SJSA1 (cell line): ENCODE measurements at places on chromosomes 1 and 21.

- DNase-seq: peak; percentile 43
These were observed at the start of gene ACOT11 for GRCh38 chr1:54547601-54548388. Gene ACOT11 (plus strand): TSS chr1:54548228. CDS start chr1:54548310, 82 bp downstream.

DNA sequence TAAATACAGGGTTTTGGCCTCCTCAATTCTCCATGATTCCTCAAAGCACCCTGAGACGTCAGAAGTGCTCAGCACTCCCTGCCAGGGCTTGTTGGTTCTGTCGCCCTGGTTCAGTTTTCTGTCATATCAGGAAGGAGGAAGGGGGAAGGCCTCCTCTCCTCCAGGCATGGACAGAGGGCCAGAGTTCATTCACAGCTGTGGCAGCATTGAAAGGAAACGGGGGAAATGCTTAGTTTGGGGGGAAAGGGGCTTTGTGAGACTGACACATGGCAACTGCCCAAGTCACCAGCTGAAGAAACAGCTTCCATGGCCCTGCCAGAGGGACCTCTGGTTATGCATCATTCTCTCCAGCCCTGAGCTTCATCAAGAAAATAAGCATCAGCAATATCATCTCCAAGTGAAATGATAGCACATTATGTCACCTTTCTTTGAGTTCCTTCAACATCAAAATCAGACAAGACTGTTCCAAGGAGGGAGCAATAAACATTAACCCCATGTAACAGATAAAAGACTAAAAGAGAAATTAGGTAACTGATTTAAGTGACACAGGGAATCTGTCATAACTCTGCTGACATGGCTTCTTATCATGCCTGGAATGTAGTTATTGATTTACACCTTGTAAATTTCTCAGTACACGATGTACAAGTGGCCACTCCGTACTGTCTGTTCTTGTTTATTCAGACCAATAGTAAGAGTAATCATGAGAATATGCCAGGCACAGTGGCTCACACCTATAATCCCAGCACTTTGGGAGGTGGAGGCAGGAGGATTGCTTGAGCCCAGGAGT is 103.2 kb upstream of the SLC25A33 start:
- no peak for DNase-seq

DNA sequence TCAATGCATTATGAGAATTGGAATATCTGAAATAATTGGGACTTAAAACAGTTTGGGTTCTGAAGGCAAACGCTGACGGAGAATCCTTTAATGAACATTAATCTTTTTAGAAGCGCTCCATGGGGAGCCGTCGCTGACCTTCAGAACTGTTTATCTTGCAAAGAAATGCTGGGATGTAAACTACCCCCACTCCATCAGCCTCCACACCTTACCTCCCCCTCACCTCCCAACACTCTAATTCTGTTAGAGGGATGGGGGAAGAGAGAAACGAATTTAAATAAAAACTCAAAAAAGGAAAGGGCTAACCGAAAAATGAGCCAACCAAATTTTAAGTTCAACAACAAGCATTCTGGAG is 44.1 kb upstream of the DNAJC6 start:
- DNase-seq: no peak

GRCh38 chr1:43279666-43280065 is 5.7 kb downstream of the C1orf210 start:
- DNase-seq: no peak

GRCh38 chr1:3312898-3313575 is 141.4 kb upstream of the ARHGEF16 start:
- peak; percentile 99 for DNase-seq

DNA sequence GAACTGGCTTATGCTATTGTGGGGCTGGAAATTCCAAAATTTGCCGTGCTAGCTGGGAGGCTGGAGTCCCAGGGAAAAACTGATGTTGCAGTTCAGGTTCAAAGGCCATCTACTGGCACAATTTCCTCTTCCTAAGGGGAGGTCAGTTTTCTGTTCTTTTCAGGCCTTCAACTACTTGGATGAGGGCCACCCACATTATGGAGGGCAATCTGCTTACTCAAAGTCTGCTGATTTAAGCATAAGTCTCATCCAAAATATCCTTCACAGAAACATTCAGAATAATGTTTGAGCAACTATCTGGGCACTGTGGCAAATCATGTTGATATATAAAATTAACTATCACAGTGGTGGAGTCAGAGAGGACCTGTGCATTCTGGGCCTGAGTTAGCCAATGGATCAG is 21.2 kb upstream of the PTGFR start:
- DNase-seq: no peak

DNA sequence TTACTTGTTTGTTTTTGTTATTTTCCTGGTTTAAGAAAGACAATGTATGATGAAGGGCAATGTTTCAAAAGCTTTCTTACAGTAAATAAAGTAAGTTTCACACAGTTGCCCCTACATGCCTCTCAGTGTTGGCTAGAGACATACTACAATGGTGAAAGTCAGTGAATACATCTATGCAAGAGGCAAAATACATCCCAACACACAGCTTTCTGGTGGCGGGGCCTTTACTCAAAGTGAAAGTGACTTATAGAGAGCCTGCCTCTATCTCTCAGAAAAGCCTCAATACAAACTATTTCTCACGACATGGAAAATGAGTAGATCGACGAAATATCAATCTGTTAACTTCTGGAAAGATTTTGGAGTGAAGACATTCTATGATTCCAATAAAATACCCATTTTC is 122.3 kb downstream of the SLC30A10 start:
- no peak for DNase-seq

GRCh38 chr1:76426606-76427005 is 352.1 kb downstream of the ST6GALNAC3 start:
- DNase-seq: no peak

DNA sequence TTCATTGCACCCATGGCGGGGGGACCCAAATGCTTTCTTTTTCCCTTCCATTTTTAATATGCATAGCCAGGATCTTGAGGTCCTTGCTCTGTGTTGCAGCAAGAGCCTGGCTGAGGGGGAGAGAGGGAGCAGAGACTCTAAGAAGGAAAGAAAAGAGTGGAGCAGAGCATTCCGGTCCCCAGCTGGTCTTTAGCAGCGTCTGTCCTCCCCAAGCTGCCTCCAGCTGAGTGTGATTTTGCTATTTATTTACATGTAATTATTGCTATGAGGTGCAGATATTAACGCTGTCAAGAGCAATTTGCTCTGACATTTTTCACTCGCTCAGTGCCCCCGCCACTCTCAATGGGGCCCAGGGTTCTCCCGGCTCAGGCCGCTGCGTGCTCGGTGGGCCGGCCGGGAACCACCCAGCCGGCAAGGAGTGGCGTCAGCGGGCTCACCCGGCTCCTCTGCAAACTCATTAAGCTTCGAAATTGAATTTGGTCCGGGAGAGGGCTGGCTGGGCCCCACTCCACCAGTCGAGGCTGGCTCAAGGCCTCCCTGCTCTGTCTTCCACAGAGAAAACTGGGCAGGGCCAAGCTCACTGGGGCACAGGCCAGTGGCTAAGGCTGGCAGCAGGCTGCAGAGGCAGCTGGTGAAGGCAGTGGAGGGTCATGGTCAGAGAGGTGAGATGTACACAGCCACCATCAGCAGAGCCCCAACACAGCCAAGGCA is 93.2 kb downstream of the PAX7 start:
- DNase-seq: no peak

- DNase-seq: no peak
These were observed 260.1 kb downstream of the VAV3 start for GRCh38 chr1:107704911-107705310.

DNA sequence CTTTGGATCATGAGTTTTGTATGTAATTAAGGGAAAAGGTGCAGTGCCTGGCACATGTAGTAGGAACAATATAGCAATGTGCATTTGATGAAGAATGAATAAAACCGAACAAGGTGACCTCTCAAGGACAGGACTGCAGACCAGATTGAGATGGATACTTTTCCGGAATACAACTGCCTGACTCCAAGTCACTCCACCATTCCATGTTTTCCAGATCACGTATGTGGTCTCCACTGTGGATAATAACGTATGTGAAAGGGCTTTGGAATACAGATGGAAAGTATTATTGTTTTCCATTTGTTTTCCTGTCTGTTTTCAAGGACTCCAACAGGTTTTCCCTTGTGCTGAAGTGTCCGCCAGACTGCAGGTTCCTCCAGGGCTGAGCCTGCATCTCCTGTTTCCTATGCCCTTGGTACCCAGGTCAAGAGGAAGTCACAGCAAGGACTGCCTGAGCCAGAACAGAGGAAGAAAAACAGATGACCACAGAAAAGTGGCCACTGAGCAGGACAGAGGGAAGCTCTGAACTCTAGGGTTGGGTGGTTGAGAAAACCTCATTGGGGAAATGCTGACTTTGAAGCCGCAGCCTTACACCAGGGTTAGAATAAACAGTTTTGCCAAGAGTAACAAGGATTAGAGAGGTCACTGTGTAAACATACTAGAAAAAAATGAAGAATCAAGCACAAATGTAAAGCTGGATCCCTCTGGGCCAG is 4.0 kb downstream of the CFAP45 start:
- DNase-seq: no peak

DNA sequence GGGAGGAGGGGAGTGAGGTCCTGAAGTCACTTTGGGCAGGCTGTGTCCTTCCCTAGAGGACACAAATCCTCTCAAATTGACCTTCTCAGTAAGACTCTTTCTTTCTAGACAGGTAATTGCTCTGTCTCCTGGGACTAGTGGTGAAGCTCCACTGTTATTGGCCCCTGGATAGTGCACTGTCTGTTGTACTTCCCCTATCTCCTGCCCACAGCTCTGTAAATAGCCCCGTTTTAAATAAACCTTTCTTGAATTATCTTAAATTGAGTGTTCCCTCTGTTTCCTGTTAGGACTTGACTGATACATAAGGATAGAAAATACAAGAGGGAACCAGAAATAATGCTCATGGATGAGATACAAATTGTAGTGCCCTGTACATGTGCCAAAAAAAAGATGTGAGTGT is 229.5 kb upstream of the USP24 start:
- DNase-seq: no peak

DNA sequence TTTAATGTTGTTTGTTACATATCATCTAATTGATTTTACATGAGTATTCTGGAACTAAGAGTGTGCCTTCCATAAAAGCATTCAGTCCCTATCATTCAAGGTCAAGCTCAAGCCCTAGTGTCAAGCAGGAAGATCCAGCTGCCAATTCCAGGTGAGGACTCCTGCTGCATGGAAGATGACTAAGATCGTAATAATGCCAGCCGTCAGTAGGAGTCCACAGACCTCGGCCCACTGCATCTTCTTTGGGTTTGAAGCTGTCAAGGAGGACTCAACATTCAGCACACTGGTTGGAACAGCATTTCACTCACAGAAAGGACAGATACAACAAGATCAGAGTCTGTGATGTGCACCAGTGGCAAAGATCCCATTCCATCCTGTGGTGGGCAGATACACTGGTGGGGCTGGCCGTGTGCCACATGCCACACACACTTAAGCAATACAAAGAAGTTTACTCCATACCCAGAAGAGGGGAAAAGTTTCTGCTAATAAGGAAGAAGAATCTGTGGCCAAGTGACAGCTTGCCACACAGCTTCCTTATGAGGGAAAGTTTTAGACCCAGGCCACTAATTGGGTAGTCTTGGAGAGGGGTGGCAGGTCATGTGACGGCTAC is 160.4 kb downstream of the PIK3R3 start:
- DNase-seq: no peak

DNA sequence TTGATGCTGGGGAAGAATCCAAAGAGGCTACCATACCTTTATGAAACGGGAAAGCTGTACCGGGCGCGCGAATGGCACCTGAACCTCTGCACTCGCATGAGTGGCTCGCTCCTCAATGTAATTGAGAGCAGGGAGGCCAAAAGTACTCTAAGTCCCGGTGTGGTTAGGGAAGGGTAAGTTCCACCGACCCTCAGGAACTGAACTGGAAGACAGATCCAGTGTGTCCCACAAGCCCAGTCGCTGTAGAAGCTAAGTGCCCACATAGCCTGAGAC is 1.0 kb downstream of the GATAD2B start:
- DNase-seq: no peak

- DNase-seq: no peak
These were observed 91.2 kb upstream of the JUN start for GRCh38 chr1:58874757-58875755.

- no peak for DNase-seq
These were observed 451.1 kb downstream of the RWDD3 start for GRCh38 chr1:95685081-95685480.
